Right ventricle myocardium inferior (tissue), 1 donor: ENCODE measurements at places on chromosomes 13 and 19.

GRCh38 chr19:55383279-55384130, 587 bp downstream of the TMEM238 start:
- peak; percentile 79 for DNase-seq

GRCh38 chr19:39362682-39363657, 20.7 kb downstream of the SAMD4B start:
- no peak for DNase-seq

- peak; percentile 72 for DNase-seq
Measured at GRCh38 chr19:49441210-49441959, at the start of gene SLC17A7. SLC17A7 (minus strand) TSS chr19:49441527; CDS start chr19:49441379, 148 bp downstream.

- DNase-seq = no peak
Measured at GRCh38 chr13:45200701-45201232, at the start of gene KCTD4. KCTD4 (minus strand) TSS chr13:45201045; CDS start chr13:45194567, 6,478 bp downstream.

DNA sequence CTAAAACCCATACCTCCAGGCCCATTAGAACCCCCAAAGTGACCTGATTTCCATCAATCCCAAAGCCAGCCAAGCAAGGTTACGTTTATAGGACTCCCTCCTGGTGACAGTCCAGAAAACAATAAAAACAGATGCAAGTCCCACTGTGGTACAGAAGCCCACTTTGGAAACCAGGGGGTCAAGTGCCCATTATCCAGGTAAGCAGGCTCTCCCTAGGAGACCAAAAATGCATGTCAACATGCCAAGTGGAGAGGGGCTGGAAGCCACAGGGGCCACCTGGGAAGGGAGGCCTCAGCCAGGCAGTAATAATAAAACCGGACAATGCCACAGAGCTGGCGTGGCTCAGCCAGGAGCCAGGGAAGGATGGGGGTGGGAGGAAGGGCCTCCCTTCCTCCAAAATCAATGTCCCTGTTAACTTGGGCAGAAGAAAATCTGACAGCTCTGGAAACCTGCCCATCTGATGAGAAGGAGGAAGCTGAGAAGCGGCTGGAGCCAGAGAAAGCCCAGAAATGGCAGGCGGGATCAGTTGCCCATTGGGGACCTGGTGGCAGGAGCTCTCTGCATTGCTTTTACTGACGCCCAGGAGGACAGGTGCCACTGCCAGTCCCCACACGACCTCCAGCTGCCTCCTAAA, 160.4 kb downstream of the ZIC5 start:
- DNase-seq = no peak

GRCh38 chr19:22605275-22606211, 28.6 kb upstream of the ZNF492 start:
- DNase-seq = no peak

DNA sequence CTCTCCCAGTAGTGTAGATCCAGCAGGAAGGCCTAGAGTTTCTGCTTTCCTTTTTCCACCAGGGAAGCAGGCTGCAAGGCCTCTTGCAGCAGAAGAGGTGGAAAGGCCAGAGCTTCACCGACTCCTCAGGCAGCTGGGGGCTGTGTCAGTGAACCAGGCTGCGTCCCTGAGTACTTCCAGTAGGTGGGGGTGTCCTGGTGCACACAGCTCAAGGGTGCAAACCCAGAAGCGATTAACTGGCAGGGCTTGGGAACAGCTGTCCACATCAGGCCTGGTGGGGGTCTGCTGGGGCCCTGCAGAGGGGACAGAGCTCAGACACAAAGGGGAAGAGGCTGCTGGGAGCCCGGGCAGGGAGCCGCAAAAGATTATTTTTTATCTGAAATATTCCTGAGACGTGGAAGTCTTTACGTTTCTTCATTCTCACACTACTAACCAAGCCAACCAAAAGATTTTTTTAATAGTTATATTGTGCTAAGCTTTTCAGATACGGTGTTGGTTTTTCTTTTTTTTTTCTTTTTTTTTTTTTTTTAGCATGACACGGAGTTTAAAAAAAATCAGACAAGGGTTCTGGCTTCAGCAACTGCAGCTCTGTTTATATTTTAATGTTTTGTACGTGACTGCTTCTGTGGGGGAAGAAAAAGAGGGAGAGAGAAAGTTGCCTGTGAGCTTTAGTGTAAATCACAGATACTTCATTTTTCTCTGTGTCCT, 11.0 kb downstream of the TSHZ3 start:
- DNase-seq = no peak

DNA sequence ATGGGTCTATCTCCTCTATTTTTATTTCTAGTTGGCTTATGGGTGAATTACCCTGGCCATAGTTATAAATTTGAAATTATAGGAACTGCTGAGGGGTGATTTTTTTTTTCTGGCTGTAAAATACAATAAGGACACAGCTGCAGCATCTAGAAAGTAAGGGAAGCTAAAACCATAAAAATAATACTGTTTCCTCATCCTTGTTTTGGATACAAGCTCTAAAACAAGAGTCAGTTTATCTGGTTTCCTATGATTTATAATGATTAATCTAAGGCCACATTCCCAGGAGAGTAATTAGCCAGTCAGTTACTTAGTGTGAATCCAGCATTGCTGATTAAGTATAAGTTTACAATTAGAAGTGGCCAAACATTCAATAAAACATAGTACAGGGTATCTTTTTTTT, 219.1 kb upstream of the NBEA start:
- no peak for DNase-seq

- DNase-seq = no peak
Measured at GRCh38 chr19:33161201-33161600, 29.3 kb downstream of the WDR88 start.

DNA sequence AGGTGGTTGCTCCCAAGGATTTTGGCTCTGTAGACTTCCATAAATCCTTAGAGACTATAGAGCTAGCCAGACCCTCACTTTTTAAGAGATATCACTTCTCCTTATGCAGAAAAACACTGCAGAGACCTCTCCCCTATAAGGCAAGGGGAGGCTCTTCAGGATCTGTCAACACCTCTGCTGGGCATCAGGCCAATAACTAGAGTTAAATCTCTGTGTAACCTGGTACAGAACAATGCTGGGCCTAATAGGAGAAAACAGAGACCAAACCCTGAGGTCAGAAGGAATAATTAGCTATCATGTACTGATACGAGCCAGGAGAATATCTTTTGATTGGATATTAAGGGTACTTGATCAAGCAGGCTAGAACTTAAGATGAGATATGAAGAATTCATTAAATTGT, 358.5 kb downstream of the TBC1D4 start:
- no peak for DNase-seq
